ENCODE measurements at places on chromosomes 1 and 21. TPM values are rescaled to one million over a fixed set of nuclear protein-coding genes. Genes with fewer than 3 reads are reported as not detected.

DNA sequence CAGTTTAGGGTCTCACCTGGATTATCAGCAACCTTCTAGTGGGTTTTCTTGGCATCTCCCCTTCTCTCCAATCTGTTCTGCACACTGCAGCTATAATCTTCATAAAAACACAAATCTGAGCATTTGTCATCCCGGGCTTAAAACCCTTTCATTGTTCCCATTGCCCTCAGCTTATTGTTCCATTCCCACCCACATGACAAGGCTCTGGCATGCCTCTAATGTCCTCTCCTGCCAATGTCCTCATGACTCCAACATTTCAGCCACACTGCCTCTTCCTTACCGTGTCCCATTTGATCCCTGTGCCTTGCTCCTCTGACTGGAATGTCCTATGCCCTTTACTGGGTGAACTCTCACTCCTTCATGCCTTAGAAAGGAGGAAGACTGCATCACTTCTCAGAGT is 7.5 kb upstream of the DPH2 start:
- H3K27ac ChIP-seq, result no peak overlapping the region
- peaks cover 6% of the 10 kb centered on the region for H3K4me1 ChIP-seq
- no peak overlapping the region for H3K4me3 ChIP-seq
- no peak for DNase-seq

GRCh38 chr1:53982034-53982762 is 35.8 kb downstream of the LDLRAD1 start:
- DNase-seq, result no peak
- H3K27ac ChIP-seq, result peak overlapping the region; percentile 27
- H3K4me3 ChIP-seq, result no peak overlapping the region
- peaks cover 22% of the 10 kb centered on the region for H3K4me1 ChIP-seq
- H3K36me3 ChIP-seq, result peaks cover 5% of the 10 kb centered on the region

DPT gene
- not detected for total RNA-seq

GRCh38 chr1:54922921-54923421 is 36.0 kb upstream of the DHCR24 start:
- peaks cover 53% of the 10 kb centered on the region for H3K27me3 ChIP-seq
- H3K4me1 ChIP-seq, result no peaks in the 10 kb centered on the region
- peaks cover 6% of the 10 kb centered on the region for H3K36me3 ChIP-seq
- DNase-seq, result no peak
- H3K27ac ChIP-seq, result no peak overlapping the region
- H3K4me3 ChIP-seq, result no peak overlapping the region

GRCh38 chr1:197171531-197171930 is 25.1 kb upstream of the ASPM start:
- H3K27ac ChIP-seq, result no peak overlapping the region
- no peak for DNase-seq
- no peak overlapping the region for H3K4me3 ChIP-seq
- peaks cover 3% of the 10 kb centered on the region for H3K36me3 ChIP-seq

- no peaks in the 10 kb centered on the region for H3K36me3 ChIP-seq
- H3K4me3 ChIP-seq, result no peak overlapping the region
- no peak overlapping the region for H3K27ac ChIP-seq
- no peaks in the 10 kb centered on the region for H3K27me3 ChIP-seq
Measured at GRCh38 chr1:190169311-190170067, 308.2 kb downstream of the BRINP3 start.

ASTN1 gene
- not detected for total RNA-seq

DNA sequence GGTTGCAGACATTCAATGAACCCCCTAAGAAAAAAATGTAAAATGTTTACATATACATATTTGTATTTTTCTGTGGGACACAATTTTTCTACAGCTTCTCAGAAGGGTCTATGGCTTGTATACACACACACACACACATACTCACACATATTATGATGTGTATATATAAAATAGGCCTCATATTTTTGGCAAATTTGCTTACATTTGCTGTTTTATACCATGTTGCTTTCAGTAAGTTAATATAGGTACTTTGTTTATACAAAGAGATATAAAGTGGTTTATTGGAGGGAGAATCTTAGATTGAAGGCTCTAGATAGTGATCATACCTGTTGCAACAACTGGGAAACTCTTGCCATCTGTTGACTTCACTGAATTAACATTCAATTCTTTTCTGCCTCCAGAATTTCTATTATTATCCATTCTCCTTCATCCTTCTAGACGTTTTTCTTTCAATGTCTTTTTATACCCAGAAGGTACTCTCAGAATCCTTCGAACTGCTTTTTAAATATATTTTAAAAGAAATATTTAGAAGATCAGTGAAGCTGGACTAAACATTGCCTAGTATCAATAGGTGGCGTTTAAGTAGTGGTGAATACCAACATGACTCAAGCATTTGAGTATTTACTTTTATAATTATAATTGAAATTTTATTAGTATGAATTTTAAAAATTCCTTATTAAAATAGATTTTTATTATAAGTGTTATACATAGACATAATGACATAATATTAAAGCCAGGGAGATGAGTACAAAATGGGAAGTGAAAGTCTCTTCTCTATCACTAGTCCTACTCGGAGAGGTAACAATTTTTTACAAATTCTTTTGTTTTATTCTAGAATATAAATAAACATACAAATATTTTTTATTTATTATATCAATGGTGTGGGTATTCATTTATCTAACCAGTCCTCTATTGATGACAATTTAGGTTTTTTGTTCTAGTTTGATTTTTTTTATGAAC is 10.2 kb downstream of the CD55 start:
- H3K27ac ChIP-seq, result peak overlapping the region; percentile 73
- H3K36me3 ChIP-seq, result peaks cover 24% of the 10 kb centered on the region
- no peaks in the 10 kb centered on the region for H3K27me3 ChIP-seq
- H3K4me3 ChIP-seq, result no peak overlapping the region
- DNase-seq, result no peak

- peak overlapping the region; percentile 91 for H3K27ac ChIP-seq
- H3K4me1 ChIP-seq, result peaks cover 21% of the 10 kb centered on the region
- H3K36me3 ChIP-seq, result no peaks in the 10 kb centered on the region
- H3K4me3 ChIP-seq, result peak overlapping the region; percentile 96
Measured at GRCh38 chr1:92485381-92486250, 1.1 kb downstream of the GFI1 start.
